GM23338 (cell line): ENCODE measurements at places on chromosomes 1 and 21. TPM values are rescaled to one million over a fixed set of nuclear protein-coding genes. Genes with fewer than 3 reads are reported as not detected.

Gene B4GALT2
- total RNA-seq = 52.7 and 63.1 TPM in 2 replicates

Gene TGFB2
- 0.19 and 1.4 TPM in 2 replicates for total RNA-seq

Gene CASZ1
- total RNA-seq = 6.1 and 6.7 TPM in 2 replicates

Gene CTTNBP2NL
- 13.3 and 18.5 TPM in 2 replicates for total RNA-seq

Gene CLEC20A
- total RNA-seq = not detected in 2 replicates

Gene S100A10
- 25.6 and 35.9 TPM in 2 replicates for total RNA-seq

Gene SMCP
- not detected in 2 replicates for total RNA-seq

Gene C1orf185
- not detected in 2 replicates for total RNA-seq

Gene LRRC53
- not detected in 2 replicates for total RNA-seq

Gene ALX3
- not detected in 2 replicates for total RNA-seq
